NCI-H524 (cell line): ENCODE measurements at places on chromosomes 5 and 9.

DNA sequence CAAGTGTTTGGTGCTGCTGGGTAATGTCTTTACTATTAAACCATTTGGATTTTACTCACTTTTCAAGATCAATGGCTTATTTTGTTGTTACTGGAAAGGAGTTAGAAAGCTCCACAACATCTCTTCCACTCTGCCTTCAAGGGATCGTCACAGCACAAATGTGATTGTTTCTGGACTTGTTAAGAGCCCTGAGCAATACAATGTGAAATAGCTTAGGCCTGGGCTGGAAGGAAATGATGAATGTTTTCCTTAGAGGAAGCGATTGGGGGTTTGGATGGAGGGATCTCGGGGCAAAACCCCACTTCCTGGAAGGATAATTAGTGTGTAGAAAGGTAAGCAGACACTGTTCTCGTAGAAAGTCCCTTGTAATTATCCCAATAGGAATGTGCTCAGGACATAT is 59.3 kb upstream of the MYO10 start:
- no peak for DNase-seq

DNA sequence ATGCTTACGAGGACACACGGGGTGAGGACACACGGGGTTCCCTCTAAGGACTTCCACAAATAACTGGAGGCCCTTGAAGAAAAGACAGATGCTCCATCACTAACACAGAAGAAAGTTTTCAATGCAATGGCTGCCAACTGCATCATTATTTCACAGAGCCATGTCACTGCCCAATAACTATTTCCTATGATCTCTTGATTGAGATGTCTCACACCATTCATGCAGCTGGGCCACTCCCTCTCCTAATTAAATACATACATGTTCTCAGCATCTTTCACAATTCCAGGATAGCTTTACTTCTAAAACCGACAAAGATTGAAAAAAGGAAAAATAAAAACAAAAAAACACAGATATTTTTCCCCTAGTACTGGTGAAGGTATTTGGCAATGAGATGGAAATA is 650.8 kb downstream of the SEMA5A start:
- DNase-seq = no peak

DNA sequence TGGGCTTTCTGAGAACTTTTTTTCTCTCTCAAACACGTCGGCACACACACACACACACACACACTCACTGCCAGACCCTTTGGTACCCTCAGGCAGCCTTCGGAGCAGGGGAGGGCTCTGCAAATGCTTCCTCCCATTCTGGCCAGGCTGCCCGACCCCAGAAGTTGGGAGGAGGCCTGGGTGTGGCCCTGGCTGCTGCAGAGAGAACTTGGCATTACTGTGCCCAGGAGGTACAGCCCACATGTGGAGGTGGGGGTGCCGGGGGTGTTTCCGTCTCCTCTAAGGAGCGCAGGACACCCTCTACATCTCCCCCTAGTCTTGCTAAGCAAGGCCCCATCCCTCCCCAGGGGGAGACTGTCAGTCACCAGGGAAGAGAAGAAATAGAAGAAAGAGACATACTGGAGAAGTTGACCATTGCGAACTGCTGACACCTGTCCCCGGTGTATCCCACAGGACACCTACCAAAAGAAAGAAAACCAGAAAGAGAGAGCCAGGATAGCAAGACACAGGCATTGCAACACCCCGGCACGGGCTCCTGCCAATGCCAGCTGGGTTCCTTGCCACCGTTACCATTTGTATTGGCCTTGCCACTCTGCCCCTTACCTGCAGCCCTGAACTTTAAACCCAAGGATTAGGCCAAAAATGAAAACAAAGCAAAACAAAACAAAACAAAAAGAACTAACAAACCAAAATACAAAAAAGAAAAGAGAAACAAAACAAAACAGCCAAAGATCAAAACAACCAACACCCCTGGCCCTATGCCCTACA is 69.3 kb downstream of the PSD2 start:
- DNase-seq = no peak

GRCh38 chr5:191036-191948 is at the start of gene LRRC14B:
Gene LRRC14B (plus strand): TSS chr5:191495. CDS start chr5:191539, 44 bp downstream.
- DNase-seq = no peak

DNA sequence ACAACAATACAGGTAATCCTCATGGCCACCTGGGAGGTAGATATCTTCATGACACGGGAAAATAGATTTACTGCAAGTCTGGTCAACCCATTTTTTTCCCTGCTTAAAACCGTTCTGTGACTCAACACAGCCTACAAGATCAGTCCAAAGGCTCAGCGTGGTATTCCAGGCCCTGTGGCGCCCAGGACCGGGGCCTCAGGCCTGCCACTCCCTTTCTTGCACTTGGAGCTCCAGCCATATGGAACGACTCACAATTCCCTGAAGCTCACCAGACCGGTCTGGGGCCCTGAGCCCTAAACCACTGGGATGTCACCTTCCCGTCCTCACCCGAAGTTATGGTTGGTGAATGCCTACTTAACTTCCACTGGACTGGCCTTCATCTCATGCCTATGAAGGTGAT is 6.5 kb upstream of the MLANA start:
- DNase-seq = no peak

DNA sequence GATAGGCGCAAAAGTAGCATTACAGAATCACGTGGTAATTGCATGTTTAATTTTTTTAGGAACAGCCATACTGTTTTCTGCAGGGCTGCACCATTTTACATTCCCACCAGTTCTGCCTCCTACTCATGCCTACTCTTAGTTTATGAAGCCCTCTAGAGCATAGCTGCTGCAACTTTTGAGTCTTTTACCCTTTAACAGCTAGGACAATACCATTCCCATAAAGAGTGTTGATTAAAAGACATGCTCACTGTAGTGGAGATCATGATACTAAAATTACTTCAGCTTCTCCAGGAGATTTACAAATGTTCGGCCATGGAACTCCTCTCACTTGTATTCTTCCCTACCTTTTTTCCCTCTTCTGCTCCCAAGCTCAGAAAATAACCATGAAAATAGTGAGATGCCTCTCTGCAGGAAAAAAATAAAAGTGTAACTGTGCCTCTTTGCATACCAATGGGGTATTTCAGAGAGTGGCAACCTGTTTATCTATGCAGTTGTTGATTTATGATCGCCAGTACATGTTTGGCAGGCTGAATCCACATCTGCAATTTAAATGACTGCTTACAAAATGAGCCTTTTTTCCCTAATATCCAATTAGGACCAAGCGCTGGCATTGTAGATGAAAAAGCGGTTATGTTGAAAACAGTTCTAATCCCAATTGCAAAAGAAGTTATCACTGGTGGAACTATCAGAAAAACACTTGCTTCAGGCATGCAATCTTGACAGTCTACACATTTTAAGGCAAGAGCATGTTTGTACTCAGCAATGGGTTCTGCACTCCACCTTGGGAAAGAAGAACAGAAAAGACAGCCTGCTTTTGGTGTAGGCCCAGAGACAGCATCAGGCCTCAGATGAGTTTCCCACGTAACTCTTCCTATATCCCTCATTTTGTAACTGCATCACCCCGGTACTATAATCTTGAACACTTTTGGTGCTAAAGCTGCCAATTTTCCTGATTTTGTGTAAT is 131.1 kb downstream of the ADAMTSL1 start:
- no peak for DNase-seq

DNA sequence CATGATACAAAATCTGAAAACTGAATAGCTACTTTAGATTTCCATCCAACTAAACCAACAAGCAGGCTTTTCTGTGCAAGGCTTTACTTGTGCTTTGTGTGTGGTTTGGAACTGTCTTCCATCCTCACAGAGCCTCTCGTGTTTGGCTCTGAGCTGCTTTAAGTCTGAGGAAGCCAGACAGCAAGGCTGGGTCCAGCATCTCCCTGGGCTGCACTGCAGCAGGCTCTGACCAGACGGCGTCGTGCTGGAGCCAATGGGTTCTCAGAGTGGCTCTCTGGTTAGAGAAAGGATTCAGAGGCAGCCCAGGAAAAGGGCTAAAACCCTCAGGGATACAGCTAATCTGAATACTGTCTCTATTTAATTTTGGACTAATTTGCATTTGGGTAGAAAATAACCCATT is 207.9 kb upstream of the EFNA5 start:
- DNase-seq = no peak

- DNase-seq = no peak
Observed at GRCh38 chr5:179337796-179338676, 7.2 kb downstream of the ADAMTS2 start.

DNA sequence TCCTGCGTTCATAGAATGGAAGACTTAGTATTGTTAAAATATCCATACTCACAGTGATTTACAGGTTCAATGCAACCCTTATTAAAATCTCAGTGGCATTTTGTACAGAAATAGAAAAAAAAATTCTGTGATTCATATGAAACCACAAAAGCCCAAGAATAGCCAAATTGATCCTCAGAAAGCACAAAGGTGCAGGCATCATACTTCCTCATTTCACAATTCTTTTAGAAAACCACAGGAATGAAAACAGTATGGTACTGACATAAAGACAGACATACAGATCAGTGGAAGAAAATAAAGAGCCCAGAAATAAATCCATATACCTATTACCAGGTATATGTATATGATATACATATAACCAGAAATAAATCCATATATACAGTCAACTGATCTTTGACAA is 86.8 kb upstream of the MEGF10 start:
- no peak for DNase-seq

DNA sequence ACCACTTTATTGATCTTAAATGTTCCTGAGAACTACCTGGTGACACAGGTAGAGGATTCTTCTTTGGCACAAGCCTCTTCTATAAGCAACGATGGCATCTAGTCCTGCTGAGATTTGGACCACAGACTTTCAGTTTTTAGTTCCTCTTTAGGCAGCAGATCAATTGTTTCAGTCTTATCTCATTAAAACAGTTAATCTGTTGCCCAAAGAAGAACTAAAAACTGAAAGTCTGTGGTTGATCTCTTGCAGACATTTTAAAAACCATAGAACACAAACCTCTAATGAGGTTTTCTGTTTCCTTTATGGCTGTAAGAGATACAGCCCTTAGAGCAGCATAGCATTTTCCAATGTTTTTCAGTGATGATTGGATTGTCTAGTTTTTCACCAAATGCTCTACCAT is 480.9 kb downstream of the MTRR start:
- no peak for DNase-seq

GRCh38 chr9:80383331-80383730 is 811.6 kb downstream of the TLE4 start:
- DNase-seq = no peak

- DNase-seq = no peak
Observed at GRCh38 chr9:16871336-16872151, 1.1 kb upstream of the BNC2 start.

DNA sequence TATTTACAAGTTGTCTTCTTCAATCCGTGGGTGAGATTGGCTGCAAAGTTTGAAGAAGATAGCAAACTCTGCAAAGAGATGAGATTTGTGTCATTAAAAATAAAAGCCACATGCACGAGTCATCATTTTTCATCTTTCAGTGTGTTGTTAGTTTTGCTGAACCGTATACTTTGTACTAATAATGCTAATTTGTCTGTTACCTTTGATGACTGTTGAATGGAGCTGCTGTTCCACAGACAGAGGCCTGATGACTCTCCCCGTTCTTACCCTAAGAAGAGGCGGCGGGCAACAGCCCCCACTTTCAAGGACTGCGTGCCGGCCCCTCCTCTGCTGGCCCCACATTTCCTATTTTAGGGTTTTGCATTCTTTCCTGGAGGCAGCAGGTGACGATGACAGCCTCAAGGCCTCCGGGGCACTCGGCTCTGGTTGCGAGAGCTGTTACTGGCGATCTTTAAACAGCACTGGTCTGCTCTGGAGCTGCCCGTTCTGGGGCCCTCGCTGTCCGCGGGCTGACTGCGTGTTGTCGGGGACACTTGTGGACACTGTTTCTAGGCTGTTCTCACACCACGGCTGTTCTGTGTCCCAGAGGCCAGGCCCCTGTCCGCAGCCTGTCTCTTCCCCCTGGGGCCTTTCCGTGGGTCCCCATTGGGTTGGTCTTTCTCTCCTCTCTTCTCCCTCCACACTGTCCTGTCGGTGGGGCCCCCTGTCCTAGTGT is 35.1 kb downstream of the NDUFS6 start:
- no peak for DNase-seq

- no peak for DNase-seq
Observed at GRCh38 chr5:96288166-96288844, 144.7 kb downstream of the PCSK1 start.

DNA sequence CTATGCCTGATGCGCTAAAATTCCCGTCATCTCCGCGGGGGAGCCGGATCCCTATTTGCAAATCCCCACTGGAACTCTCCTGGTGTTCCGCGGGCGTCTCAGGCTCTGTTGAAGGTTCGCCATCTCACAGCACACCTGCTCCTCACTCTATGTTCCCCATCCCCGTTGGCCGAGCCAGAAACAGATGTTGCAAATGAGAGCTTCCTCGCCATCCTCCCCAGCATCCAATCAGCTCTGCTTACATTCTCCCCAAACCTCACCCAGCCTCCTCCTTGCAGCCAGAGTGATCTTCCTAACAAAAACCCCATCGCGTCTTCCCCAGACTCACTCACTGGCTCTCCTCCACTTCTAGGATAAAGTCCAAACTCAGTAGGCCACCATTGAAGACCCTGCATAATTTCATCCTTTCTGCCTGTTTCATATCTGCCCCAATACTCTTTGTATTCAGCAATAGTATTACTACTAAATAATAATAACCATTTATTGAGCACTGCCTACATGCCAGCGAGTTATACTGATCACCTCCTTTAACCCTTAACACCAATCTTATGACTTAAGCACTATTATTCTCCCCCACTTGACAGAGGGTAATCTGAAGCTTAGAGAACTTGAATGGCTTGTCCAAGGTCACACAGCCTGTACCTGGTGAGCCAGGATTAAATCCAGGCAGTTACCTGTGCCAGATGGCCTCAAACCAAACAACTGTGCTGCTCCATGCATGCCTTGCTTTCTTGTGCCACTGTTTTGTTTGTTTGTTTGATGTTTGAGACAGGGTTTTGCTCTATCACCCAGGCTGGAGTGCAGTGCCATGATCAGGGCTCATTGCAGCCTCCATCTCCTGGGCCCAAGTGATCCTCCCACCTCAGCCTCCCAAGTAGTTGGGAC is 14.0 kb downstream of the AQP7 start:
- DNase-seq = peak; percentile 13

- DNase-seq = no peak
Observed at GRCh38 chr9:128415281-128415680, 5.4 kb upstream of the CERCAM start.

GRCh38 chr9:85290019-85290418 is 451.7 kb downstream of the AGTPBP1 start:
- no peak for DNase-seq

- DNase-seq = no peak
Observed at GRCh38 chr9:135086597-135087488, 625 bp upstream of the OLFM1 start.

DNA sequence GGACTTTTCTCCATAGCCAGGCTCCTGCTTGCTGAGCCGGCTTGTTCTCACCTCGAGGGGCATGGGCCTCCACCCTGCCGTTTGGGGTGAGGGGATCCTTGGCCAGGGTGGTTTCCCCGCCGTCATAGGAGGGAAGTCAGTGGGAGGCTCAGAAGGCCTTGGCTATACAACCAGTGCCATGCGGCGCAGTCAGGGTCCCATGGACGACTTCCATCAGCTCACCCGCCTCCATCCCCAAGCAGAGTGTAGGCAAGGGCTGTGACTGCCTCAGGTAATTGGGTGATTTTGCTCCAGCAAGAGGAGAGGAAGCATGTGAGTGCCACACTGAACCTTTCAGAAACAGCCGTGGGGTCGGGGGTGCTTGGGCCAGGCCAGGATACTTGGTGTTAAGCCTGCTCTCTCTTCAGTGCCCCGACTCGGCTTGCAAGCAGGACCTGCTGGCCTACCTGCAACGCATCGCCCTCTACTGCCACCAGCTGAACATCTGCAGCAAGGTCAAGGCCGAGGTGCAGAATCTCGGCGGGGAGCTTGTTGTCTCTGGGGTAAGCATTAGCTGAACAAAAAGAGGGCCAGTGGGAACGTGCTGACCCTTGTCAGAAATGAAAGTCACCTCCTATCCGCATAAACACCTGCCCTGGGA is 57.2 kb upstream of the LRRTM2 start:
- DNase-seq = no peak
